PC-3 (cell line): ENCODE measurements at places on chromosomes 6 and 20. TPM values are rescaled to one million over a fixed set of nuclear protein-coding genes. Genes with fewer than 3 reads are reported as not detected.

Gene ZNF391
- 1.7 and 5.9 TPM in 2 replicates for total RNA-seq

GRCh38 chr20:3038454-3038853 is 5.0 kb upstream of the GNRH2 start:
- no peak for DNase-seq

Gene SERINC3
- total RNA-seq, result 75.4 and 92.6 TPM in 2 replicates

- no peak for DNase-seq
Observed at GRCh38 chr6:134544737-134545136, 226.8 kb upstream of the SGK1 start.

- no peak for DNase-seq
Observed at GRCh38 chr6:42512579-42512978, 51.2 kb upstream of the UBR2 start.

- DNase-seq, result peak; percentile 17
Observed at GRCh38 chr20:22797103-22797502, 212.7 kb upstream of the FOXA2 start.

- peak; percentile 70 for DNase-seq
Observed at GRCh38 chr20:58344741-58345140, 35.2 kb downstream of the RAB22A start.

GRCh38 chr6:25619217-25619616 is 32.8 kb upstream of the SCGN start:
- no peak for DNase-seq

Gene DDX43
- total RNA-seq, result not detected in 2 replicates

- DNase-seq, result no peak
Observed at GRCh38 chr6:35319346-35320030, 21.9 kb downstream of the DEF6 start.

Gene PAK5
- not detected in 2 replicates for total RNA-seq

Gene DNAAF9
- total RNA-seq, result 2.3 and 2.5 TPM in 2 replicates

DNA sequence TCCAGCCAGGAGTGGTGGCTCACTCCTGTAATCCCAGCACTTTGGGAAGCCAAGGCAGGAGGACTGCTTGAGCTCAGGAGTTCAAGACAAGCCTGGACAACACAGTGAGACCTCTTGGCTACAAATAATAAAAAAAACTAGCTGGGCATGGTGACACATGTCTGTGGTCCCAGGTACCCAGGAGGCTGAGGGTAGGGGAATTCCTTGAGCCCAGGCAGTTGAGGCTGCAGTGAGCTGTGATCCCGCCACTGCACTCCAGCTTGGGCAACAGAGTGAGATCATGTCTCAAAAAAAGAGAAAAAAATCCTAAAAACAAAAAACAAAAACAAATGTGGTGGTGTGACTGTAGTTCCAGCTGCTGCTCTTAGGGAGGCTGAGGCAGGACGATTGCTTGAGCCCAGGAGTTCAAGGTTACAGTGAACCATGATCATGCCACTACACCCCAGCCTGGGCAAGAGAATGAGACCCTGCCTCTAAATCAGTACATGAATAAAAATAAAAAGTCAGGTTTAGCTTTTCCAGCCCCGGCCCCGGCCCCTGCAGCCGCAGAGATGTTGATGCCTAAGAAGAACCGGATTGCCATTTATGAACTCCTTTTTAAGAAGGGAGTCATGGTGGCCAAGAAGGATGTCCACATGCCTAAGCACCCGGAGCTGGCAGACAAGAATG is 13.5 kb upstream of the SNRPC start:
- DNase-seq, result no peak
